Fibroblast of villous mesenchyme (primary cell): ENCODE measurements at places on chromosomes 6 and 20.
A peak's percentile ranks its signal among the peaks of the same experiment; 100 is the strongest.

DNA sequence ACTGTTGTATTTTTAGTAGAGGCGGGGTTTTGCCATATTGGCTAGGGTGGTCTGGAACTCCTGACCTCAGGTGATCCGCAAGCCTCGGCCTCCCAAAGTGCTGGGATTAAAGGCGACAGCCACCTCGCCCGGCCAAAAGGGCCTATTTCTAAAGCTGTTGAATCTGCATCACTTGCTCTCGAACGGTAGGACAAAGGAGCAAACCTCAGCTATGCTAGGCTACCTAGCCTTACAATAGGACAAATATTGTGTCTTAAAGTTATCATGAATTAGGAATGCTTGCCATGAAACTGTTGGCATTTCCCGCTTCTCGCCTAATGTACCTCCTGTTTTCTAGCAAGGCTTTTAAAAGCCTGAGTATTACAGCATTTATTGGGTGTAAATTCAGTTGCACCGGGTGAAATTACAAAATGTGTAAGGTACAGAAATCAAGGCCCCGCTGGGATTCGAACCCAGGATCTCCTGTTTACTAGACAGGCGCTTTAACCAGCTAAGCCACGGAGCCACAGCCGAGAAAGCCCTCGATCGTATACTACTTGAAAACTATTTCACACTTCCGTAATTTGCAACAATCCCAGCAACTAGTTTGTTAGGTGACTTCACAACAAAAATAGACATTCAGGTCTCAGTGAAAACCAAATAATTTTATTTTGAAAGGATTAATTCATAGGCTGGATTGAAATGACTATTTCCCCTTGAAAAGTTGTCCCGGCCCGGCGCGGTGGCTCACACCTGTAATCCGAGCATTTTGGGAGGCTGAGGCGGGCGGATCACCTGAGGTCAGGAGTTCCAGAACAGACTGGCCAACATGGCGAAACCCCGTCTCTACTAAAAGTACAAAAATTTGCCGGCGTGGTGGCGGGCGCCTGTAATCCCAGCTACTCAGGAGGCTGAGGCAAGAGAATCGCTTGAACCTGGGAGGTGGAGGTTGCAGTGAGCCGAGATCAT is 211.6 kb upstream of the ZNF184 start:
- DNase-seq: peak; percentile 74

DNA sequence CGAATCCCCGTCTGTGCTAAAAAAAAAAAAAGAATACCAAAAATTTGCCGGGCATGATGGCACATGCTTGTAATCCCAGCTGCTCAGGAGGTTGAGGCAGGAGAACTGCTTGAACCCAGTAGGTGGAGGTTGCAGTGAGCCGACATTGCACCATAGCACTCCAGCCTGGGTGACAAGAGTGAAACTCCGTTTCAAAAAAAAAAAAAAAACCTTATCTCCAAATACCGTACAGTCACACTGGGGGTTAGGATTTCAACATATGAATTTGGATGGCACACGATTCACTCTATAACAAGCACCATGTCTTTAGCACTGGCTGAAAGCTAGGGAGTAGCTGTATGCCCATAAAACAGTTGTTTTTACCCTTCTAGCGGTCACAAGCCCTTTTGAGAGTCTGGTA is 3.8 kb downstream of the SMIM13 start:
- DNase-seq: no peak

- no peak for DNase-seq
These were observed 420.4 kb downstream of the CBLN4 start for GRCh38 chr20:55584964-55585363.

GRCh38 chr6:128124713-128125112 is 223.9 kb upstream of the THEMIS start:
- peak; percentile 63 for DNase-seq

DNA sequence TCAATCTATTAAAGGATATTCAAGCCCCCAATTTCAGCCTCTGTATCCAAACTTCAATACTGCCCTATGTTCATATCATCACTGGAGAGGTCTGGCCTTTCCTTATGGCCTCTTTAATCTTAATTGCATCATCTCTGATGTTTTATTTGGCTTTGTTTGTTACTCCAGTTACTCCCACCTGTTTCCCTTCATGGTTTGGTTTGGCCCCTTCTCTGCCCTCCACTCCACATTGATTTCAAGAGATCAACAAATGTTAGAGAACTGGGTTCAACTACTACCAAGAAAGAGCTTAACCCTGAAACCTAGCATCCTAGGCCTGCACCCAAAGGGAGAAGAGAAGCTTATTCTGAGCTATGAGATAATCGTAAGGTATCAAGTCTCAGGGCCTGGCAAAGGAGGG is 221.6 kb downstream of the LAMA2 start:
- no peak for DNase-seq

DNA sequence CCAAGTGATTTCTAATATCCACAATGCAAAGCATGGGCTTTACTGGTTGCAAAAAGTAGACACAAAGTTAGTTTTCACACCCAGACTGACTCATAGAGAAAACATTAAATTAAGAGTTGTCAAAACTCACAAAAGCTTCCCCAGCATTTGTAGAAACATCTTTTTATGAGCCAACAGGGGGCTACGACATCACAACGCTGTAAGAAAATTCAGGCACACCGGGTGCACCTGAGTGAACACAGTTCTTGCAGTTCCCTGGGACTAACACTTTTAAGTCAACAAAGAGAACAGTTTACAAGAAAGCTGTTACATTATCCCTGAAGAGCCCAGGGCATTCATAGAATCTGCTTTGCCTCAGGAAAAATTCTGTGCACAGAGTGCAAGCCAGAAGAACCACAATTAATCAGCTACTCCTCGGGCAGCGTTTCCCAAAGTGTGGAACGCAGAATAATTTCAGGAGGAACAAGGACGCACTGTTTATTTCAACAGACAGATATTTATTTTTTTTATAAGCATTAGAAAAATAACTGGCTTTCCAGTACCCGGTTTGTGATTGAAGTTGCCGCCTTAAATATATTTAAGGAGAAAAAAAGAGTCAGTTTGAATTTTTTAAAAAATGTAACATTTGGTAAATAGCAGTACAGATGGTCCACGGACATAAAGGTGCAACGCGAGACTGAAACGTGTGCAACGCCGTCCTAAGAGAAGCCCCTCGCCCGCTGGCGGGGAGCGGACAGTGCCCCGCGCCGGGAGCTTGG is 1.2 kb downstream of the NCOA5 start:
- DNase-seq: peak; percentile 36

DNA sequence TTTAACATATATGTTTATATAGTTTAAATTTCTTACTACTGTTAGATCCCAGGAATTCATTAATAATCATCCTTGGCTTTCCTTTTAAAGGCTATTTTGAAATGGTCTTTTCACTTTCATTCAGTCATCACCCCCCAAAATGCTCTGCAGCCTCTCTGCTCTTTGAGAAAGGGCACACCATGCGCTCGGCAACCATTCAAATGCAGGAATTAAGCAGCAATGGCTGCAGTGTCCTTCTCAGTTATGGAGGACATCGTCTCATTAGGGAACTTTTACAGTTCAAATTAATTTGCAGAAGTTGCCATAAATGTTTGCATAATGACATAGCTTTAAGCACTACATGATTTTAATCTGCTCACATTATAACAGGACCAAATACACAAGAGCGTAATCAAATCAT is 6.3 kb downstream of the TUBB1 start:
- DNase-seq: no peak

DNA sequence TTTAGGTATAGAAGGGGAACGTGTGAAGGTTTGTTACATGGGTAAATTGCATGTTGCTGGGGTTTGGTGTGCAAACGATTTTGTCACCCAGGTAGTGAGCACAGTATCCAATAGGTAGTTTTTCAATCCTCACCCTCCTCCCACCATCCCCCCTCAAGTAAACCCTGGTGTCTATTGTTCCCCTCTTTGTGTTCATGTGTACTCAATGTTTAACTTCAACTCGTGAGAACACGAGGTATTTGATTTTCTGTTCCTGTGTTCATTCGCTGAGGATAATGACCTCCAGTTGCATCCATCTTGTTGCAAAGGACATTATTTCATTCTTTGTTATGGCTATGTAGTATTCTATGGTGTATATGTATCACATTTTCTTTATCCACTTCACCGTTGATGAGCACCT is 11.6 kb upstream of the VNN1 start:
- no peak for DNase-seq

GRCh38 chr6:149852881-149853280 is 11.3 kb downstream of the LRP11 start:
- no peak for DNase-seq

DNA sequence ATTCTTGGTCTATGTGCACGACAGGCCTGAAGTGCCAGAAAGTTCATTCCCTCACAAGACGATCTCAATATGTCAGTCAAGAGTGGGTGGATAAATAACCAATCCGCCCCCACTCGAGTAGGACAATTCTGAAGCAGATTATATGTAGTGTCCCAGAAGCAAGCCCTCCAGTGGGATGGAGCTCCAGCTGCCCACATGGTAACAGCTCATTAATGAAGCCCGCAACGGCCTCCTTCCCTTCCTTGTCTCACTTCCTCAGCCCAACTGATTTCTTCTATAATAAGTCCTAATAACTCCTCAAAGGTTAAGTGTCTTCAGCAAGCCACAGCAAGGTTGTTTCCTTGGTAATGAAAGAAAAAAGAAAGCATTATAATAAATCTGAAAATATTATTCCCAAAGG is 82.1 kb upstream of the F13A1 start:
- DNase-seq: no peak

- DNase-seq: no peak
These were observed 476.8 kb upstream of the SOX4 start for GRCh38 chr6:21116736-21117135.

- no peak for DNase-seq
These were observed 17.2 kb upstream of the SCP2D1 start for GRCh38 chr20:18796282-18796833.

DNA sequence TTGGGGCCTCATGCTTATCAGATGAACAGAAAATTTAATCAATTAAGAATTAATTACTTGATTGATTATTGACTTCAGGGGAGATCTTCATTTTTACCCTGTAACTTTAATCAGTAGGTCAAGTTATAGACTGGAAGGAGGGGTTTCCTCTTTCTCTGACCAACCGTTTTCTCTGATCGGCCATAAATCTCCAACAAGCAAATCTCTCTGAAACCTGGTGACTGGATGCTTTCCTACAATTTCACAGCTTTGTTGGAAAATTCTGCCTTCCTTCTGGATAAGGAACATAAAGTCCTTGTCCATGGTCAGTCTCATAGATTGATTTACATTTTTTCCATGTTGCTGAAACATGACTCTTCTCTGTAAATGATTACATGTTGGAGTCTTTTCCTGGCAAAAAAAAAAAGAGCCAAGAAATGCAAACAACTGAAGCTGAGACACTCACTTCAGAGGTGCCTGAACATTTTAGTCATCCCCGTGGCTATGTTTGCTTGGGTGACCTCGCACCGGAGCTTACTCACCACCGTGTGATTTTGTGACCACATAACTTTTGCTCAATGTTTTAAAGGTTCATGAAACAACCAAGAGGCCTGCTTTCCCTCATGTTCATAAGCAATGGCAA is 31.0 kb downstream of the IRF4 start:
- peak; percentile 92 for DNase-seq

- DNase-seq: peak; percentile 41
These were observed 74.8 kb downstream of the HACE1 start for GRCh38 chr6:104784884-104785283.

DNA sequence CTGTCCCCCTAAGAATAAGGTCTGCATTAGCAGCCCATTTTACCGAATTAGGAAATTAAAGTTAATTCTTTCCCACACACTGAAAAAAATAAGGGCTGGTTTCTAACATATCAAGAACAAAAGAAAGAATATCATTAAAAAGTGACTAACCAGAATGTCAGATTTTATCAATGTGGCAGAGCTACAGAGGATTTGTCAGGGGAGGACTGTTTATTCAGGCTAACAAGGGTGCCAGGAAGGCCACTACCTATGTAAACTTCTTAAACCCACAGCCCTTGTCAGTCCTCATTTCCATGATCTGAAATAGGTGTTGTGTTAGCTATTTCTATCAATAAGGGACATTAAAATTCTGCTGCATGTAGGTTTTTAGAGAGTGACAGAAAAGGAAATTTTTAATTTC is 76.4 kb downstream of the BACH2 start:
- no peak for DNase-seq

DNA sequence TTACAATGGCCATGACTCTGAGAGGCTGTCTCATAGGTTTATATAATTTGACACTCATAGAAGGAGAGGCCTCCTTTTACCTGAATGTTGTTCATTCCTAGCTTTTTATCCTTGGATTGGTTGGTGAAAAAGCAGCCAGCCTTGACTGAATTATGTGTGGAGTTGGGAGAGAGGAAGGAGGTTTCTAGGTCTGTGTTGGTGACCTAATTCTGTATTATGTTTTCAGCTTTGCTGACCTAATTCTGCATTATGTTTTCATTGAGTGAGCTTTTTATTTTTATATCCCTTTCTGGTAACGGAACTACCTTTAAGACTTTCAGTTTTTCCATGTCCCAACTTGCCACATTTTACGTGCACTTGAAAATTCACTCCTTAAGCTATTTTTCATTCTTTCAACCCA is 59.1 kb upstream of the RNF144B start:
- no peak for DNase-seq

DNA sequence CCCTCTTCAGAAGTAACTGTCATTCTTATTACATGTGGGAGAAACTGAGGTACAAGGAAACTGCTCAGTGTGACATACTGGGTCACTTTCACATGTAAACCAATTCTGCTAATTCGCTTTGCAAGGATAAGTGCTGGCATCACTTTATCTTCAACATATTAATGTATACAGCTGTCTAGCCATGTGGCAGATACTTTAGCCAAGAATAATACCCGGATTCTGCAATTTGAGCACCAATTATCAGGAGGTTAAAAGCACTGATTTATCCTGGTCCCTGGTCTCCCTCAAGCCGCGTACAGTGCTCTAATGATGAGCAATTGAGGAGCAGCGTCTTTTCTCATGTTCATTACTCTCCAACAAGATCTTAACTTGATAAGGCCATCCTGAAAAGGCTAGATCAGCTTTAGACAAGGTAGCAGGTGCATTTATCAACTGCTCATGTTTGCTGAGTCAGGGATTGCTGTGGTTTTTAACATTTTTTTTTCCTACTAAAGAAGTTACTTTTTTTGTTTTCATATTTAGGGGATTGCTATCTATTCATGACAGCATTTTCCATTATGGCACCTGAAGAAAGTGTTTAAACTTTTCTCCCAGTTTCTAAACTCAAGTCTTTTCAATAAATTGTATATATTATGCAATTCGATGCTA is 1066.3 kb upstream of the MAP3K7 start:
- DNase-seq: no peak

GRCh38 chr6:157035546-157035945 is 258.4 kb downstream of the ARID1B start:
- DNase-seq: no peak

GRCh38 chr6:107488875-107489635 is 862 bp upstream of the SOBP start:
- peak; percentile 19 for DNase-seq

- DNase-seq: no peak
These were observed 670.8 kb downstream of the PRKN start for GRCh38 chr6:162056745-162057144.

DNA sequence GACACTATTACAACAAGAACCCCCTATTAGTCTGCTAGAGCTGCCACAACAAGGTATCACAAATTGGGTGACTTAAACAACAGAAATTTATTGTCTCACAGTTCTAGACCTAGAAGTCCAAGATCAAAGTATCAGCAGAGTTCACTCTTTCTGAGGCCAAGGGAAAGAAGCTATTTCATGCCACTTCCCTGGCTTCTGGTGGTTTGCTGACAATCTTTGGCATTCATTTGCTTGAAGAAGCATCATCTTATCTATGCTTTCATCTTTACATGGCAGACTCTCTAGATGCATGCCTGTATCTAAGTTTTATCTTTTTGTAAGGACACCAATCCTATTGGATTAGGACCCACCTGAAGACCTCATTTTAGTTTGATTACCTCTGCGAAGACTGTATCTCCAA is 296.8 kb upstream of the MARCKS start:
- no peak for DNase-seq
